Amniotic stem cell (primary cell): ENCODE measurements at places on chromosomes 12 and 14.

DNA sequence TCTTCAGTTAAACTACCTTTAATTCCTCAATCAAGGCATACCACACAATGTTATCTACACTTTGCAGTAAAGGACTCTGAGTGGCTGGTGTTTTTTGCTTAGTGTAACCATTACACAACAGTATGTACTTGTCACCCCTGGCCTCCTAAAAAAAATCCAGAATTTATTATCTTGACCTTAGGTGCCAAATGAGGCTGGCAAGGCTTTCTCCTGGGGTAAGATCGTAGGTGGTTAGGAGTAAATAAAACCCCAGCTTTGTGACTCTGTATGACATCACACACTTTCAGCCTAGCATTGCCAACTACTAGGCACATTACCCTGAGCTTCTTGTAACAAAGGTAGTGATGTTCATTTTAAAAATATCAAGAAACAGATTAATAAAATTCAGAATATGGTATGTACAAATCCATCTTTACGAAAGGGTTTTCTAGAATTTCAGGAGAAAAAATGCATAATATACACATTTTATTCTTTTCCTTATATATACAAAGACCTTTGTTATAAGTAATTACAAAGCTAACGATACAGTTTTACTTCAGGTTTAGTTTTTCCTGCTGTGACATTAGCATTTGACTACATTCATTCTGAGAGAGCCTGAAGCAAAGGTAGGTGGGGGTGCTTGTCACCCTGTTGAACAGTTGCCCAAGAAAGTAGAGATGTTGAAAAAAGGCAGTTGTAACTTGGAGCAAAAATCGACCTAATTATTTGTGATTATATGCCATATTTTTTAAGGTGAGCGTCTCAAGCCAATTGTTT is 13.5 kb downstream of the TCL1A start:
- no peak for DNase-seq

- no peak for DNase-seq
These were observed 13.3 kb downstream of the RNASE3 start for GRCh38 chr14:20904393-20905029.

DNA sequence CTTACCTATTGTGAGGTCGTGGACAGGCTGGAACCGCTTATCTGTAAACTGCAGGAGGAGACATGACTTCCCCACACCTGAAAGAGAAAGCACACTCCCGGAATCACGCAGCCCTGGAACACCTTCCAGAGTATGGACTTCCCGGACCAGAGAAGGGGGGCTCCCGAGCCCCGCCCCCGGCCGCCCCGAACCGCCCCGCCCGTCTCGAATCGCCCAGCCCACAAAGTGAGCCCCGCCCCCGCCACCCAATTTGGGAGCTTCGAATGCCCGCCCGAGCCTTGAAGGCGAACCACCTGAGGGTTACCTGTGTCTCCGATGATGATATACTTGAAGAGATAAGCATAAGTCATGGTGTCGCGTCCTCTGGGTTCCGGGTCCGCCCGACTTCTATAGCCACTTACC is 235 bp downstream of the RAB2B start:
- DNase-seq, result peak; percentile 62

- DNase-seq, result no peak
These were observed 467 bp downstream of the KCNK13 start for GRCh38 chr14:90062127-90062794.

GRCh38 chr14:91308337-91308736 is 63.8 kb upstream of the GPR68 start:
- DNase-seq, result no peak

GRCh38 chr12:102396276-102396675 is 84.1 kb downstream of the IGF1 start:
- no peak for DNase-seq

- DNase-seq, result no peak
These were observed 40.3 kb downstream of the MVK start for GRCh38 chr12:109613649-109614455.

DNA sequence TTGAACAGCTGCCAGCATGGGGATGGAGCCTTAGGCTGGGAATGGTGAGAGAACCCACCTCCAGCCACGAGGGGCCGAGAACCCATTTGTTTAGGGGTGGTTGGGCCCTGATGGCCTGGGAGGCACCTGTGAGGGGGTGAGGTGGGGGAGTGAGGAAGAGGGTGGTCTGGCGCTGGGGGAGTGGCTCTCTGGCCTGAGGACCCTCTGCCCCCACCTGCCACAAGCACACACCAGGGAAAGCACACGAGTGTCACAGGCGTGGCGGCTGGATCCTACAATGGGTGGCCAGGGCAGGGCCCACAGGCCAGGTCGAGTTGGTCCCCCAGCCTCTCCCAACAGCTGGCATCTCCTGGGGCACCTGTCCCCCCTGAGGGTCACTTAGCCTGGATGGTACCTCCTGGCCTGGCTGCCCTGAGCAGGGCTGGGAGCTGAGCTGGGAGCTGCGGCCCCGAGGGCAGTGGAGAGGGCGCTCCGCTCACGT is 340.5 kb downstream of the TMEM121 start:
- DNase-seq, result no peak

DNA sequence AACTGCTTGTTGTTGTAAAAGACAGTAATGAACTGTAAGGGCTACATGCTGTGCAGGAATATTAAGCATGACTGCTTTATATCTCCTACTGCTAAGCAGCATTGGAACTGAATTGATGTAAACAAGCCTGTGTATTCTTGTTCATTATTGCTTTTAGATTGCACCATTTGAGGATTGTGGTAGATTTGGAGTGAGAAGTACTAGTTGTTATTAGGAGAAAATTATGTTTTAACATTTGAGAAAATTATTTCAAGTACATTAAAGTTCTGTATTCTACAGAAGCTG is 212.7 kb downstream of the ERC1 start:
- DNase-seq, result no peak

DNA sequence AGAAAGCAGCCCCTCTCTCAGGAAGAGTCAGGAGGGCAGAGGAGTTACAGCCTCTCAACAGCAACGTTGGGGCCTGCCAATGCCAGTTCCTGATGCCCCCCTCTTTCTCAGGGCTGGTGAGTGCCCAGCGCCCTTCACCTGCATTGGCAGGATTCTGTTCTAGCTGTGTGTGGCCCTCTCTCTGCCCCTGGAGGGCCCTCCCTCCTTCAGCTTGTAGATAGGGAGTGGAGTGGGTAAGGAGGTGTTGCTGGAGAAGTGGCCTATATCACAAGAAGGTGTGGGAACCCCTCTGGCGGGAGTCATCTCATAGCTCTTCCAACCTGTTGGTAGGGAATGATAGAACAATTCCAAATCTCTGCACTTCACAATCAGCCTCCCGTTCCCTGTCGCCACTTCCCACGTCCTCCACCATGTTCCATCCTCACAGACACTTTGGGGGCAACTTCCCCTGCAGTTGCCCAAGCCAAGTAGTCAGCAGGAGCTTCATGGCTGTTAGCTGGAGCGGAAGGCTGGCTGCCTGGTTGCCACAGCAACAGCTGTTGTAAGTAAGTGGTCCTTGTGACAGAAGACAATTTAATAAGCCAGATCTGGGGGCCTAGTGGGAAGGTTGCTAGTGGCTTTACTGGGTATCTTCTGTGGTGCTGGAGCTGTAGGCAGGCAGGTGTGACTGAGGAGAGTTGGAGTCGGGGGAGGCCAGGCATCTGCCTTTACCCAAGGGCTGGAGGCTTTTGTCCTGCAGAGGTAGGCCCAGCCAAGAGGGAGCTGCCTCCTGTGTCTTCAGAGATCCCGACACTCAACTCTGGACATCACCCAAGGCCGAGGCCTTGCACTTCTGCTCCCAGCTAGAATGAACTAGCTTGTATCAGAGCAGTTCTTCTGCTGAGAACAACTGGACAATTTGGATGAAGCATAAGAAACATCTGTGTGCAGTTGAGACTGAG is 38.4 kb downstream of the GALNT16 start:
- no peak for DNase-seq

- no peak for DNase-seq
These were observed 463 bp downstream of the COA8 start for GRCh38 chr14:103563226-103563620.

DNA sequence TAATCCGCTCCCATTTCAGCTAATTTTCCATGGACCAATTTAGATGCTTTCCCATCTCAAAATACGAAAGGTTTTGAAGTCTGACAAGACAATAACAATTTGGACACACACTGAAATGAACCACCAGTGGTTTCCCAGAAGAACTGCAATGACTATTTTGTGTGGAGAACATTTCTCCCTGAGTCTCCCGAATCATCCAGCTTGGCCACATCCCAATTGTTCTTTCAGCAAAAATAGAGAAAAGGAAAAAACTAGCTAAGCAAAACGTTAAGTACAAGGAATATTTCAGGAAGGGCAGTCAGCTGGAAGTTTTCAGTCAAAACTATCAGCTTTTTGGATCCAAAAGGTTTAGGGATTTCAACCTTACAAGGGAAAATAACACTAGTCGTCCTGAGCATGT is 390.6 kb downstream of the KCNH5 start:
- no peak for DNase-seq

GRCh38 chr14:92450351-92451070 is 63.1 kb upstream of the RIN3 start:
- DNase-seq, result no peak

- no peak for DNase-seq
These were observed 188.4 kb downstream of the NRXN3 start for GRCh38 chr14:78358591-78358990.

GRCh38 chr14:25041484-25041883 is 8.5 kb downstream of the STXBP6 start:
- no peak for DNase-seq

- no peak for DNase-seq
These were observed 398.2 kb downstream of the DPF3 start for GRCh38 chr14:72495668-72496067.

DNA sequence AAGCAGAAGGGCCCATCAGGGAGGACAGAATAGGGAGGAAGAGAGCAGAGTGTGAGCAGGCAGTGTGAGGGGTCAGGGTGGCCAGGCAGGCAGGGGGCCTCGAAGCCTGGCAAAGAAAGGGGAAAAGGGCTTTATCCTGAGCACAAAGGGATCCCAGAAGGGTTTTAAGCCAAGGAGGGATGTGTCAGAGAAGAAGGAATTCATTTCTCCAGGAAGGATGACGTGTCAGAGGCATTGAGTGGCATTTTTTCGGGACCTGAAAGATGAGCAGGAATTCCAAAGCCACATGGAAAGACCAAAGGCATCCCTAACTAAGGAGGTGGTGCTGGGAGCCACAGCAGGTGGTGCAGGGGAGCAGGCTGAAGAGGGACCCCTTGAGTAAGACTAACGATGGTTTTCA is 132.1 kb downstream of the DICER1 start:
- no peak for DNase-seq

DNA sequence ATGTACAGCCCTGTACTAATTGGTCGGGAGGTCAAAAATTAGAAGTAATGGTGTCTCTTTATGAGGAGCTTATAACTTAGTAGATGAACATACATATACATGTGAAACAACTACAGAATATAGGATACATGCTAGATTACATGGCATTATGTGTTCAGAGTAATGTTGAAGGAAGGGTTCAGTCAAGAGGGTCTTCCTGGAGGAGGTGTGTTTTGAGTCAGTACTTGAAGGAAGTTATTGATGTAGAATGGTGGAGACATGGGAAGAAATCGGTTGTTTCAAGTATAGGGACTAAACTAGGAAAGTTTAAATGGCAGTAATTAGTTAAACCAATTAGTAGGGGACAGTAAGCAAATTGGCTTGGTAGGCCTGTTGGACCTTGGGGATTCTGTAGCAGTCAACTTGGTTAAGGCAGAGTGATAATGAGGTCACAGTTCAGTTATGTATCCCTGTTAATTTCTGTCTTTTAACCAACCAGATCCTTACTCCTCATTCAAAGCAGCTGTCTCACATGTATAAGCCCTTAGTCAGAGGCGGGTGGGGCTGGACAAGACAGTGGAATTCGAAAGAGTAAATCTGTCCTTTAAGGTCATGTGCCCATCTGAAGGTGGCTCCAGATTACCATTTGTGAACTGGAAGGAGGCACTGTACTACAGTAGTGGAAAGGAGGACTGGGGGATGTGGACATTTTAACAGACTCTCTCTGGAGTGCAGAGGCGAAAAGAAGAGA is 3.5 kb upstream of the ANKRD52 start:
- no peak for DNase-seq

- no peak for DNase-seq
These were observed 13.0 kb downstream of the WASHC4 start for GRCh38 chr12:105120551-105120950.

DNA sequence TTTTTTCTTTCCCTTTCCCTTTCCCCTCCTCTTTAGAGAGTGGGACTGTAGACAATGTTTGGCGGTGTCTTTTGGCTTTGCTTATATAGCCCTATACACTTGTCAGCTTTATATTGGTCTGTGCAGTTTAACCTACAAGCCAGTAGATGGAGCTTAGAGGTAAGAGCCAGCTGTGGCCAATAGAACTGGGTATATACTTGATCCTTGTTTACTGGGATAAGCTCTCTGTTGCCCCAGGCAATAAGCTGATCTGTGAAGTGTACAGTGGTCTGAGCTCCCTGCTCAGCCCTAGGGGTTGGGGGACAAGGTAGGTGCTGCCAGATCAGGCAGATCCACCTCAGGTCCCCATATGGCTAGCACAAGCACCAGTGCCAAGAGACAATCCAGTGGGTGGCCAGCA is 434.1 kb downstream of the NOVA1 start:
- no peak for DNase-seq

DNA sequence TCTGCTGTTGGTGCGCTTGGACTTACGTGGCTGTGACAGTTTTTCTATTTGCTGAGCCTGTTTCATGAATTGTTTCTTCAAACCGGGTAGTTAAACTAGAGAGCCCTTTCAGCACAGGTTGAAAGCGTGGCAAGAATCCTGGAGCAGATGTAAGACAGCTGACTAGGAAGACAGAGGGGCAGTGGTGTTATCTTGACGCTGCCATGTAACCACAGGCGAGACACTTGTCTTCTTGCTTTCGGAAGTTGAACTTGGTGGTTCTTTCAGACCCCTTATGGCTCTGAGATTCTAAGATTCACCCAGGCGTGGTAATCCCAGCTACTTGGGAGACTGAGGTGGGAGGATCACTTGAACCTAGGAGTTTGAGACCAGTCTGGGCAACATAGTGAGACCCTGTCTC is 4.3 kb downstream of the EMP1 start:
- DNase-seq, result no peak

GRCh38 chr12:111066744-111067437 is 146.5 kb upstream of the MYL2 start:
- DNase-seq, result no peak

DNA sequence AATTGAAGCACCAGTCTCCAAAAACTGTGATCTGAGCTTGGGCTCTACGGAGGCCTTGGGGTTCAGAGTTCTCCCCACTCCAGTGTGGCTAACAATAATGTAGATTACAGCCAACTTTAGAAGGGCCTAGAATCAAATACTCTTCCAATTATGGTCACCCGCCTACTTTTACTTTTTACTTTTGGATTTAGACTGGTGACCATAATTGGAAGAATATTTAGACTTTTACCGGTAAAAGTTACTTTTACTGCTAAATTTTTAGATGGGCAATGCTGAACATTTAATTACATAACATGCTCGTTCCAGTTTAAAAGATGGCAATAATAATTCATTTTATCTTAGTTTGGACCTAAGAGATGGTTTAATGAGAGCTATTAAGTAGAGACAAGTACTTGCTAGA is 39.2 kb downstream of the PPTC7 start:
- DNase-seq, result no peak

- no peak for DNase-seq
These were observed 188.0 kb downstream of the CAND1 start for GRCh38 chr12:67457136-67457535.
